RWPE2 (cell line): ENCODE measurements at places on chromosomes 5 and 9.
A peak's percentile ranks its signal among the peaks of the same experiment; 100 is the strongest.

GRCh38 chr9:34986540-34987047, 3.0 kb upstream of the DNAJB5 start:
- DNase-seq = peak; percentile 43

DNA sequence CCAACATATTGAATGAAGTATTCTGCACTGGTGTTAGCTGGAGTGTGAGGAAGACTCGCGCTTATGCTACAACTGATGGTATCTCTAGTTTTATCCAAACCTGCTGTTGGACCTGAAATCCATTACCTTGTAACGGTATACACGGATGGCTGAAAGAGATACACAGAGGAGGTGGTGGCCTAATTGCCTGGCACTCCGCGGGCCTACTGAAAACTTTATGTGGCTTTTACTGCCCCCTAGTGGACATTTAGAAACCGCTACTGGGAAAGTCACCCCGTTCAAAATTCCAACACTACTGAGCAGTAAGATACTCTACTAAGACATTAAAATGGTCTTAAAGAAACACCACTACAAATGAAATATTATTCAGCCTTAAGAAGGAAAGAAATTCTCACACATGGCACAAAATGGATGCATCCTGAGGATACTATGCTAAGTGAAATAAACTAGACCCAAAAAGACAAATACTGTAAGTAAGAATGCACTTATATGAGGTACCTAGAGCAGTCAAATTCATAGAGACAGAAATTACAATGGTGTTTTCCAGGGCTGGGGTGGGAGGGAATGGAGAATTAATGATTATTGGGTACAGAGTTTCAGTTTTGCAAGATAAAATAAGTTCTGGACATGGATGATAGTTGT, 100.4 kb downstream of the TTLL11 start:
- DNase-seq = no peak

- no peak for DNase-seq
Measured at GRCh38 chr5:157198277-157198986, 17.8 kb downstream of the ITK start.

GRCh38 chr5:149133795-149134777, 7.2 kb upstream of the ABLIM3 start:
- DNase-seq = peak; percentile 77

GRCh38 chr5:169098331-169099121, 202.4 kb downstream of the SLIT3 start:
- no peak for DNase-seq

DNA sequence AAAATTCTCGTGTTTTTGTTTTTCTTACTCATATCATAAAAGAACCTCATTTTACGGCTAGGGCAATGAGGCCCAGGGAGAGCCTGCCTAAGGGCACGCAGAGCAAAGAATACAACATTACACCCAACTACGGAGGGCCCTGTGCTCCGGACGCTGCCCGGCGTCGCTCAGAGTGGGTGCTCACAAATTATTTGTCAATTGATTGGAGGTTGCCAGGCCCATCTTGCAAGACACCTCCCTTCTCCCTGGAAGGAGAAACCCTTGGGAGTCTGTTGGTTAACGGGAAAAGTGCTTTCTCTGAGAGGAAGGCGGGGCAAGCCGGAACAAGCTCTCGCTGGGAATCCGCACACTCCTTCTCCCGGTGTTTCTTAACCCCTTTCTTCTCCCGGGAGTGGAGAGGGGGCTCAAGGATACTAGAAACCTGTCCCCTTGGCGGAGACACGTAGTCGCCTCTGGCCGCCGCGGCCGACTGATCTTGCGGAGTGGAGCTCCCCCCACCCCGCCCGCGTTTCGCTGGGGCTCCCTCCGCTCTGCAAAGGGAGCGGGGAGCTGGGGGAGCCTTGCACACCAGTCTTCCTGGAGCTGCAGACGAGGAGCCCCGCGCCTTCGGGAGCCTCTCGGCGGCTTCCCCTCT, 599.3 kb upstream of the SGCD start:
- DNase-seq = no peak

DNA sequence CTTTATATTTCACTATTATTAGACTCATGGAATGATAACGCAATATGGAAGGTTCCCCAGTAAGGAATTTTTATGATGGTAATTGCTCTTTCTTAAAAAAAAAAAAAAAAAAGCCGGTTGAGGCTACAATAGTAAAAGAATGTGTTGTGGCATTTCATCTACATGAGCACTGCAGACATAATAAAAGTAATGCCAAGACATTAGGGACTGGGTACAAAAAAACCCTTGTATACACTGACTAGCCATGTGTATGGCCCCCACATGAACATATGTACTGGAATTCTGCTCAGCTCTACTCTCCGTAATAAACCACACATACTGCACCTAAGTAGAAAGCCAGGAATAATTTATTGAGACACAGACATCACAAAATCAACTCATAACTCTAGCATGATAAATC, 218.4 kb downstream of the ADAMTS6 start:
- DNase-seq = no peak

GRCh38 chr5:133363807-133364587, 248.3 kb downstream of the FSTL4 start:
- no peak for DNase-seq

- no peak for DNase-seq
Measured at GRCh38 chr9:128624566-128624965, 32.1 kb downstream of the DYNC2I2 start.

- no peak for DNase-seq
Measured at GRCh38 chr9:76592091-76592973, 133.3 kb downstream of the GCNT1 start.

- no peak for DNase-seq
Measured at GRCh38 chr9:108536836-108537601, 318.8 kb downstream of the ACTL7B start.

DNA sequence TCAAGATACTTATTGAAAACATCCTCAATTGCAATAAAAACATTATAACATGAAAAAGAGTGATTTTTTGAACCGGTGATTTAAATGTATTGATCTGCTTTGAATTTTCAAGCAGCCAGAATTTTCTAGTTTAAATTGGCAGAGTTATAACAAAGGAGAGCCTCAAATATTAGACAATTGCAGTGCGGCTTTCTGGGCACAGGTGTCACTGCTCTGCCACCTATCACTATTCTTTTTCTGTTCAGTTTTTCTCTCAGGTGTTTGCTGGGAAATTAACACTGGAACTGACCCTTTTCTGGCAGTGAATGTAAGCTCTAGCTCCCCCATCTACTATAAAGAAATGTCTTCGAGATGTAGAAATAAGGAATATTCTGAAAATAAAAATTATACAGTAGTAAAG, 23.0 kb downstream of the ZBED3 start:
- no peak for DNase-seq

DNA sequence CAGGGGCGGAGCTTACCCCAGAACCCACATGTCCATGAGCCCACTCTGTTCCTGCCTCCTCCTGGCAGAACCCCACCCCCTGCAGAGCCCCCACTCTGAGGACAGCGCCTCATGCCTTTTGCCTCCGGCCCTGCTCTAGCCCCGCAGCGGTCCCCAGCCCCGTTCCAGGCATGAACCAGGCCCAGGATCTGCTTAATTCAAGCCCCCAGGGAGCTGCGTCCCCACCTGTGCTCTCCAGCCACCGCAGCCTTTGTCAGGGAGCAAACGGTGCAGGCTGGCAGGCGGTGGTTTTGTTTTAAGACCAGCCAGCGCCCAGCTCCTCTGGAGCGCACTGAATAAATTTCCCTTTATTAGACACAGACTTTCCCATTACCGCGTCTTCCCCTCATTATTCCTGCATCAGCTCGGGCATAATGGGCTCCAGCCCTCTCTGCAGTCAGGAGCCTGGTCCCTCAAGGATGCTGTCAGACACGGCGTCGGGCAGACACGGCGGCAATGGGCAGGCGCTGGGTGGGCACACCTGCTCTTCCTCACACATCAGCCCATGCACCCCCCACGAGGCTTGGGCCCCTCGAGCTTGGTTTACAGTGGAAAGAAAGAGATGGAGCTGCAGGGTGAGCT, 137.6 kb downstream of the OLFM1 start:
- DNase-seq = peak; percentile 48

GRCh38 chr5:61981886-61982285, 324.1 kb upstream of the KIF2A start:
- DNase-seq = no peak

DNA sequence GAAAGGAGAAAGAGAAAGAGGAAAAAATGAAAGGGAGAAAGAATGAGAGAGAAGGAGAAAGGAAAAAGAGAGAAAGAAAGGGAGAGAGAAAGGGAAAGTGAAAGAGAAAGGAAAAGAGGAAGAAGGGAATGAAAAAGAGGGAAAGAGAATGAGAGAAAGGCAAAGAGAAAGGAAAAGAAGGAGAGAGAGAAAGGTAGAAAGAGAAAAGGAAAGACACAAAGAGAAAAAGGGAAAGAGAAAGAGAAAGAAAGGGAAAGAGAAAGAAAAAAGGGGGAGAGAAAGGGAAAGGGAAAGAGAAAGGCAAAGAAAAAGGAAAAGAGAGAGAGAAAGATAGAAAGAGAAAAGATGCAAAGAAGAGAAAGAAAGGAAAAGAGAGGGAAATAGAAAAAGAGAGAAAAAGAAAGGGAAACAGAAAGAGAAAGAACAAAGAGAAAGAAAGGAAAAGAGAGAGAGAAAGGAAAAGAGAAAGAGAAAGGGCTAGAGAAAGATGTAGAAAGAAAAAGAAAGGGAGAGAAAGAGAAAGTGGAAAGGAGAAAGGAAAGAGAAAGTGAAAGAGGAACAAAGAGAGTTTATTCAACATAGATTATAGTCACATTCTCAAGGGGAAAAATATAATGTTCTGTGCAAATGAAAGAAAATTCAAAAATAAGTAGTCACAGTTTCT, 165.2 kb downstream of the TMEM38B start:
- no peak for DNase-seq

DNA sequence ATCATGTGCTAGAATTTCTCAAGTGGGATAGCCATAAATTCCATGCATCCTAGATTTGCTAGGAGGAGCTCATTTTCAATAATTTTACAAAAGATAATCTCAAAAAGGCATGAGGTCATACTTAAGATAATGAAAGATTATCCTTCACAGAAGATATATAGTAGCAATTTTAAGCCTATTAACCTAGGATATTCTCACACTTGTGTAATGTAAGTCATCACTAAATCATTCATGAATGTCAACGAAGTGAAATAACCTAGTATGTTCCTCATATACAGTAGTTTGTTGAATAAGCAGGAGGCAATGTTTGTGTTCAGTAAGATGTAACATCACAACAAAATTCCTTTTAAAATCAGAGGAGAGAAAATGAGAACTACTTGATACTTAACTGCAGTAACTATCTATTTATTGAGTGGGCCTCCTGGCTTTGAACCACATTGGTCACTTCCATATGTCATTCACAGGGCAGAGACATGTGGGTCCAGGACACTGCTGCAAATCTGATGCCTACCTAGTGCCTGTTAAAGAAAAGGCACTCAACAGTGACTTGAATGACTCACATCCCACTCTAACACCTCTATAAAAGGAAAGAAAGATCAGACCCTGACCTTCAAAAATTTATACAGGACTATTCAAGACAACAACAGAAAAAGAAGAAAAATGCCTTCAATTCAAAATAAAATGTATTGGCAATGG, 8.2 kb downstream of the LIFR start:
- no peak for DNase-seq

DNA sequence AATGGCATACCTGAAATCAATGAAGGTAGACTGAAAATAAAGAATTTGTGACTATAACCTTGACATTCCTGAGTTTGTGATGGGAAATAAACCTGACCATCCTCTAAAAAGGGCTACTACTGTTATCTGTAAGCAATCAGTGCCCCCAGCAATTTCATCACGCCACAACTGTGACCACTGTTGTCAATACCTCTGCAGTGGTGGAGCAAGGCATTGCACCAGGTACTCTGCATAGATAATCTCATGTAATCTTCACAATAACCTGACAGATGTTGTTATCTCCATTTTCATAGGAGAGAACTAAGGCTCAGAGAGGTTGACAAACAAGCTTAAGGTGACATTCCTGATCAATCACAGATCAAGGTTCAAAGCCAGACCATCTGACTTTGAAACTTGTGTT, 38.5 kb upstream of the FRRS1L start:
- no peak for DNase-seq

GRCh38 chr5:159262859-159263568, at the start of gene UBLCP1:
Gene UBLCP1, plus strand, starts transcription at chr5:159263290. Its CDS starts 5,626 bp downstream, at chr5:159268916.
- DNase-seq = peak; percentile 86

GRCh38 chr5:155738616-155739015, 588.3 kb upstream of the SGCD start:
- DNase-seq = no peak

- DNase-seq = no peak
Measured at GRCh38 chr5:170562875-170563228, 59.0 kb downstream of the KCNIP1 start.

DNA sequence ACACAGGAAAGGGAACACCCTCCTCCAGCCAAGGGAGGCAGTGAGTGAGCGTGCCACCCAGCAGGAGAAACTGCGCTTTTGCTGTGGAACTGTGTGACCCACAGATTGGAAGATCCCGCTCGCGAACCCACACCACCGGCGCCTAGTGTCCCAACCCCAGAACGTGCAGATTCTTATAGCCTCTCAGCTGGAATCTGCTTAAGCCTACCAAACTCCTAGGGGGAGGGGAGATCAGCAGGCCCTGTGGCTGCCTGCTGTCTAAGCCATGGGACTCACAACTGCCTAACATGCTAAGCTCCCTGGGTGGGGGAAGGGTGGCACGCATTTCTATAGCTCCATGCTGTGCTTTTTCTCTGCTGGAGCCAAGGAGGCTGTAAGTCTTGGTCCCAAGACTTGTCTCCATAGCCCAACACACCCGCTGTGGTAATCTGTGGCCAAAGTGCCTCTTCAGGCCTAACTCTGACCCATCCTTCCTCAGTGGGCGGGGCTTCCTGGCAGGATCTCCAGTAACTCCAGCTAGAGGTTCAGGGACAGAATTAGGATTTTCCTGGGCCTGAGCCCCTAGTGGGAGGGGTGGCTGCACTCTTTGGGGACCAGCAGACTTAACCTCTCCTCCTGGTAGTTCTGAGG, 485.0 kb downstream of the TAF11L14 start:
- DNase-seq = no peak

DNA sequence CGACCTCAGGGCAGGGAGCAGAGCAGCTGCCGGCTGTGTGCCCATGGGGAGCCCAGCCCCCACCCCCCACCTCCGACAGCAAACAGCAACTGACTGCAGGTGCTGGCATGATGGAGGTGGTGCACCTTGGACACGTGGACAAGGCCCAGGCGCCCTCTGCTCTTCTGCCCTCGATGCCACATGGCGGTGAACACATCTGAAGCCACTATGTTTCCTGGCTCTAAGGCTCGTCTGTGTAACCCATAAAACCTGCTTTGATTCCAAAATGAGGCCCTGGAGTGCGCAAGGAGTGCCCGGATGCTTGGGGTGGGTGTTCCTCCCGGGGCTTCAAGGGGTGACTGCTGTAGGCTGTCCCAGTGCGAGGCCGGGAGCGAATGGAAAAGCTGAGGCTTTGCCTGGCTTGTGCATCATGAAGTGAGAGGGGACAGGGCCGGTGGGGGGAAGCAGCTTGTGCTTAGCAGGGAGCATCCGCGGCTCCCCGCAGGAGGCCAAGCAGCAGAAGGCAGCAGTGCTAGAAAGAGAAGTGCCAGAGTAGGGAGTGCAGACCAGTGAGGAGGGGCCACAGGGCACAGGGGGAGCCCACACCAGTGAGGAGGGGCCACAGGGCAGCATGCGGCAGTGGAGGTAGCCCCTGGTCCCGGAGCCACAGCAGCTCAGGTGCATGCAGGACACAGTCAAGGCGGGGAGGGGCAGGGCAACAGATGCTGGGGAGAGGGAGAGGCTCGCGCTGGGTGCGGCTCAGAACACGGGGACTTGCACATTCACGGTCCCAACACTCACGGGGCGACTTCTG, 30.0 kb downstream of the NKD2 start:
- DNase-seq = no peak
